ENCODE measurements at places on chromosomes 6 and 20.

DNA sequence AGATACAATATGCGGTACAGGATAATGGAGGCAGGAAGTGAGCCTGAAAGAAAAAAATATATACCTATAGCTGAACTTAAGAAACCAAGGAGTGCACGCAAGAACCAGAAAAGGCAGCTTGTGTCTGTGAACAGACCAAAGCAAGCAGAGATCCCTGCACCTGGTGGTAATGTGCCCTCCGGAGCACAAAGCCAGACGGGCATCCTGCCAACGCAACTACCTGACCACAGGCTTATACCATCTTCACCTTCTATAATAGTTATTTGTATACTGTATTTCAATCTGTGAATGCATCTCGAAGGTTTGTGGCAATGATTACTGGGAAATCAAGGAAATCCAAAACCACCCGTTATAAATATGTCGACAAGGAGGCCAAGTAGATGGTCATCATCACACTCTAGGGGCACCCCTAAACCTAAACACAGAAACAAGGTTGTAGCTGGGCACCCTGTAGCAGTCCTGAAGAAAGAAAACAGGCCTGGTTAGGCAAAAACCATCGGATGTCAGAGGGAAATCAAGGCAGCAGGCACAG, 801 bp downstream of the FBXL4 start:
- no peak for DNase-seq

- DNase-seq, result no peak
Observed at GRCh38 chr20:20214757-20215275, 153.1 kb upstream of the INSM1 start.

- DNase-seq, result no peak
Observed at GRCh38 chr6:166360243-166361076, 18.1 kb upstream of the SFT2D1 start.

- no peak for DNase-seq
Observed at GRCh38 chr6:146968041-146968760, 236.0 kb upstream of the STXBP5 start.

- no peak for DNase-seq
Observed at GRCh38 chr20:31716818-31717477, 5.7 kb downstream of the BCL2L1 start.

GRCh38 chr20:51424270-51425117, 118.0 kb downstream of the NFATC2 start:
- DNase-seq, result no peak

GRCh38 chr20:43583982-43584432, 6.7 kb upstream of the IFT52 start:
- DNase-seq, result no peak

DNA sequence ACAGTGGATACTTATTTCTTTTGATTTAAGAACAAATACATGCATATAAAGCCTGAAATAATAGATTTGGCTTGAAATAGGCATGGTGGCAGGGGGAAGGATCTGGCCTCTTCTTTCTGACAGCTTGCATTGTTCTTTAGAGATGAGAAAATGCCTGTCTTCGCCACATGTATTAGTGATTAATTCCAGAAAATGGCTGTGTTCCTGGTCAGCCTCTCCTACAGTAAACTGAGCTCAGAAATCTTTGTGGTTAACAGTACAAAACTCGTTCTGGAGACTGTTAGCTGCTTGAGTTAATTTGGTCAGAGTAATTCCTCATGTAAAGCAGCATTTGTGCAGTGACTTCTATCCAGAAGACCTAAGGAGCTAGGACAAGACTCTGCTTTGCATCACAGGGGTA, 151.5 kb downstream of the EYA4 start:
- no peak for DNase-seq

DNA sequence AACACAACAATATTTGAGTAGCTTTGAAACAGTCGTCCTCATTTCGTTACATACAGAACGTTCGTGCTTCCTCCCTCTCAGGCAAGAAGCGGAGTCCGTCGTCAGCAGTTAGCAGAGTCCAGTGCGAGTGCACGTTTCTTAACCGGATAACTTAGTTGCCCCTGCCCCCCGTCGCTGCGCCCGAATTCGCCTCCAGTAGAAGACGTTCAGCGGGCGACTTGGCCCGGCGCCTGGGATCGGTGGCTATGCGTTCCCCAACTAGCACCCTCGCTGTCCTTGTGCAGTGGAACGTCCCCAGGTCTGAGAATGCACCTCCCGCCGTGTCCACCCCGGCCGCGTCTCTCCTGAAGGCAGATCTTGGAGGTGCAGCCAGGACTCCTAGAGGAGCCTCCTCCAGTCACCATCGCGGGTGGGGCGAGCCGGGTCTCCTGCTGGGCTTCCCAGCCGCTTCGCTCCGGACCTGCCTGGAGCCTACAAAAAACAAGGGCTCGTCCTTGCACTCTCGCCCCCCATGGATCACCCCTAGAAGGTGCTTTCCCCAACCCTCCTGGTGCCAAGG, 910 bp upstream of the PCSK2 start:
- DNase-seq, result no peak

DNA sequence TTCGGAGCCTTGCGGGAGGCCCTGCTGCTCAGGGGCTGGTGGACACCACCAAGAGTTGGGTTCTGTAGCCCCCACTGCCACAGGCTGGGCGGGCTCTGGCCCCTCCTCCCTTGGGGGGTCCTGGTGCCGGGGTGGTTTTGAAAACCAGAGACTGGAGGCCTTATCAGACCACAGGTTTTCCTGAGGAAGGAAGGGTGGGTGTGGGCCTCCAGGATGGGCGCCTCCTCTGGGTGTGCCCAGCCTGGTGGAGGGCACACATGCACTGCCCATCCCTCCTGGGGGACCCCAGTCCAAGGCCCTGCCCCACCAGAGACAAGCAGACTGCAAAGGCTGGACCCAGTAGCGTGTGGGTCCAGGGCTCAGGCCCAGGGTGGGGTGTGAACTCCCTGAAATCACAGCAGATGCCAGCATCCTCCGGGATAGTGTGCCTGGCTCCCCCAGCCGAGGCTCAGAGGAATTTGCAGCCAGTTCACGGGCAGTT, 13.5 kb upstream of the ZBTB46 start:
- DNase-seq, result no peak

DNA sequence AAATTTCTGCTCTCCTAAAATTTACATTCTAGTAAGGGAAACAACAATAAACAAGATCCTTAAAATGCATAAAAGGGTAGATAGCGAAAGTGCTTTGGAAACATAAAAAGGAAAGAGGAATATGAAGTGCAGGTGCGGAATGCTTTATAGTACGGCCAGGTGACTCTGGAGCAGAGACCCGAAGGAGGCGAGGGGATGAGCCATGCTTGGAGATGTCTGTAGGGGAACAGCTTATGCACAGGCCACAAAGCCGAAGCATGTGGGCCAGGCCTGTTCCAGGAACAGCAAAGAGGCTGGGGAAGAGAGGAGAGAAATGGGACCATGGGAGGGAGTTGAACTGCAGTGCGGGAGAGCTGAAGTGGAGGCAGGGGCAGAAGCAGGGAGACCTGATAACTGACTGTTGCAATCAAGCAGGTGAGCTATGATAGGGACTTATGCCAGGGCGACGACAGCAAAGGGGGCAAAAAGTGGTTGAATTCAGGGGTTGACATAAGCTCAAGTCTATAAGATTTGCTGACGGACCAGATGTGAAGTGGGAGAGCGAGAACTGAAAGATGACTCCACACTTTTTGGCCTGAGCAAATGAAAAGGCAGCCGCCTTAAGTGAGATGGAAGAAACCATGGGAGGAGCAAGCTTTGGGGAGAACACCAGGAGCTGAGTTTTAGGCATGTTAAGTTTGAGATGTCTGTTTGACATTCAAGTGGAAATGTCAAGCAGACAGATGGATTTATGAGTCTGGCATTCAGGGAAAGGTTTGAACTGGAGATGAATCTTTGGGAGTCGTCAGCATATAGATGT, 83.1 kb downstream of the CNBD2 start:
- no peak for DNase-seq

GRCh38 chr6:125232466-125232865, 69.3 kb downstream of the HDDC2 start:
- DNase-seq, result no peak
